Left hindlimb (tissue), 1 donor: ENCODE measurements at places on chromosomes 3 and 15.

DNA sequence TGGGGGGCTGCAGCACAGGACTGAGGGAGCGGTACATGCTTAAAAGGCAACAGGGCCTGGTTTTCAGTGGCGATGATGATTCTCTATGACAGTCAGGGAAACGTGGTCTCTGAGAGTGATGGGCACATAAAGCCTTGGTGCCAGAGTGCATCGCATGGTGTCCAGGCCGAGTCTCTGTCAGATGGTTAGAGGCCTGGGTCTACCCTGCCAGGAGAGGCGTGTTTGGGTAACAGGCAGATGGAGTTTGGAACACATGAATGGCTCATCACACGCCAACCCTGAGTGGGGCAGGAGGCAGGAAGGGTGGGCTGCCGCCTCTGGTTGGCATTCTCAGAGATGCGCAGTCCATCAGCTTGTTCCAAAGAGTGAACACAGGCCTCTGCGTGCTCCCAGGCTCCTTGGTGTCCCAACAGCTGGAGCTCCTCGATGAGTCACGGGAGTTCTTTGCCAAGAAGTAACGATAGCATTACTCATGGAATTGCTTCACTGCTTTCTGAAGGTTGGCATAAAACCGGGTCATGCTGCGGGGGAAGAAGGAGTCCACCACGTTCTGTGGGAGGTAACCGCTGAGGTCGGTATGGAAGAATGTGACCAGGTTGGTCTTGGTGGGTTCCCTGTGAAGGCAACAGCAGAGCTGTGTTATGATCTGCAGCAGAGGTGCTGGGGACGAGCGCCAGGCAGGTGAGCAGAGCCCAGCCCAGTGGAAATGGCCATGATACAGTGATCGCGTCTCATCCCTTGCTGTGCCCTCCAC lies 11.0 kb downstream of the STARD5 start:
- no peak for DNase-seq

GRCh38 chr15:97126553-97127233 lies 796.2 kb downstream of the NR2F2 start:
- DNase-seq = no peak

DNA sequence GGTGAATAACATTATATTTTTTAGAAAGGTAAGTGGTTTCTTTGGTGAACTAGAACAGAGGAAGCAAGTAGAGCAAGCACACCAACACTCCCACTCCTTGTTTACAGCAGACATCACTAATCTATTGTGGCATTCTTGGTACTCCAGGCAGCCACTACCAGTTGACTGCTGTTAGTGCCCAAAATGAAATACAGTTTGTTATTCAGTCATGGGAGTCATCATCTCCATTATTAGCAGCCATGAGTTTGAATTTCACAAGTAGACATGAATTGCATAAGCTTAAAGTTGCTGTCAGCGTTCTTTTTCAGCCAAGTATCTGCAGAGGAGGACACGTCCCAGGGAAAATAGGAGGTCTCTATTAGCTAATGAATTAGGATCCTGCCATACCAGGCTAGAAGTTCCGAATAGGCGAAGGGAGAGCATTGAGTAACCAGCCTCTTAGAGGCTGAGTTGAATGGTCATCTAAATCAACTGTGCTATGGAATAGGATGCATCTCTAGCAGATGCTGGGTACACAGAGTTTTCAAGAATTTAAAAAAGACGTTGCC lies 252.7 kb upstream of the ICE2 start:
- no peak for DNase-seq

DNA sequence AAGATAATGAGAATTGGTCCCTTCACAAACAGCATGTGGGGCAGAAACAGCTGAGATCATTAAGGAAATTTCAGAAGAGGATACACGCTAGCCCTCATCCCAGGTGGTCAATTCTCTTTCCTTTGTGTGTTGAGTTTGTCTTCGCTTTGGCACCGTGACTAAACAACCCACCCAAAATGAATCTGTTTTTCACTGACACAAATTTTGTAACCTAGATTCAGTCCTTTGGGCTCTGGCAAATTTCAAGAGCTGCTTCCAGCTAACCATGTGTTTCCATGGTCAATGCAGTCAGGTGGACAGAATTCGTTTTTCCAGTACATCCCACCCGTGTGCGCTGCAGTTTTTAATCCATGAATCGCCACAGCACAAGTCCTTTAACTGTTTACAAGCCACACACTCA lies 435.4 kb downstream of the WDR72 start:
- DNase-seq = no peak

GRCh38 chr3:132231633-132232032 lies 85.6 kb upstream of the ACP3 start:
- DNase-seq = no peak

DNA sequence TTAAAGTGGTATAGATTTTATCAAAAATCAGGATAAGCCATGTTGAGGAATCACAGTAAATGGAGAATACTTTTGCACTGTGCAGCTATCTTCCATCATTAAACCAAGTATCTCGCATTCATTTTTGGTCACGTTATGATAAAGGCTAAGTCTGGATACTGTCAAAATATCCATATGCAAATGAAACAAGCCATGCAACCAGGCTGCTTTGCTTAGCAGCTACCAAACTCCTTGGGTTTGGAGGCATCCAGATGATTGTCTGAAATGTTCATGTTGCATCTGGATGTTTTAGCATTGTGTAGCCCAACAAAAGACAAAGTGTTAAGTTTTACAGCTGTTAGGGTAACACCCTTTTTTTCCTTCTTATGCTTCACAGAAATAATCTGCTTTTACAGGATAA lies 322.9 kb upstream of the MDFIC2 start:
- no peak for DNase-seq

GRCh38 chr15:91622235-91622634 lies 231.3 kb upstream of the SLCO3A1 start:
- DNase-seq = no peak

- DNase-seq = no peak
Observed at GRCh38 chr15:96474231-96474664, 143.7 kb downstream of the NR2F2 start.

GRCh38 chr3:67495751-67496150 lies 158.7 kb downstream of the SUCLG2 start:
- DNase-seq = no peak

GRCh38 chr15:55357774-55358173 lies 38.8 kb downstream of the PIGB start:
- no peak for DNase-seq

- DNase-seq = no peak
Observed at GRCh38 chr3:155917781-155918180, 47.3 kb downstream of the GMPS start.

DNA sequence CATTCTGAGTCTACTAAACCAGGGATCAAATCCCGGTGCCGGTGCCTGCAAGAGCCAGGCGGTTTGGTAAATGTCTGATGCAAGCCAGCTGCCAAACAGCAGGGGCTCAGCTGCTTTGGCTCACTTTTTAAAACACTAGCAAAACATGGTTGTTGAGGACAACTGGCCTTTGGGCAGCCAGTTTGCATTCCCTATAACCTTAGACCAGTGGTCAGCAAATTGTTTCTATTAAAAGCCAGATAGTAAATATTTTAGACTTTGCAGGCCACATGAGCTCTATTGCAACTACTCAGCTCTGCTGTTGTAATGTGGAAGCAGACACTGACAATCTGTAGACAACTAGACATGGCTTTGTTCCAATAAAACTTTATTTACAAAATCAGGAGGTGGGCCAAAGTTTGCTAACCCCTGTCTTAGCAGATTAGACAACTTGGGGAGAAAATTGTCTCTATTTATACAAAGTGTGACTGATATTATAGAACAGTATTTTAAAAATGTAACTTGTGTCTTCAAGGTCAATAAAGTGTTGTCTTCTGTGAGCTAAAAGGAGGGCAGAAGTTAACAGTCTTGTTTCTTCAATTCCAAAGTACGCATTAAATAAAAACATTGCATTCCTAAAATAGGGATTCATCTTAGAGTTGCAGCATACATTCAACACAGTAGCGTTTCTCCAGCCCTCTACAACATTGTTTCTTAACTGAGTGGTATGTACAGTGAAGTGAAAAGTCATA lies 67.6 kb downstream of the SSUH2 start:
- no peak for DNase-seq

DNA sequence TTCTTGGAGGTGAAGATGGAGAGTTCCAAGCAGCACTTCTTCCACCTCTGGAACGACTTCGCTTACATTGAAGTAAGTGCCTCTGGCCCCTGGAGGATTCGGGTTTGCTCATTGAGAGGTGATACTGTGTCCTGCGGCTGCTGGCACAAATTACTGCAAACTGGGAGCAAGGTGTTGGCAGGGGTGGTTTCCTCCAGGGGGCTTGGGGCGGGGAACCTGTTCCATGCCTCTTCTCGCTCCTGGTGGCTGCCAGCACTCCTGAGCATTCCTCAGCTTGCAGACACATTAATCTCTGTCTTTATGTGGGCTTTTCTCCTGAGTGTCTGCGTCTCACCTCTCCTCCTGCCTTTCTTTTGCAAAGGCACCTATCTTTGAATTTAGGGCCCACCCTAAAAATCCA lies 47.4 kb downstream of the MESD start:
- peak; percentile 6 for DNase-seq

DNA sequence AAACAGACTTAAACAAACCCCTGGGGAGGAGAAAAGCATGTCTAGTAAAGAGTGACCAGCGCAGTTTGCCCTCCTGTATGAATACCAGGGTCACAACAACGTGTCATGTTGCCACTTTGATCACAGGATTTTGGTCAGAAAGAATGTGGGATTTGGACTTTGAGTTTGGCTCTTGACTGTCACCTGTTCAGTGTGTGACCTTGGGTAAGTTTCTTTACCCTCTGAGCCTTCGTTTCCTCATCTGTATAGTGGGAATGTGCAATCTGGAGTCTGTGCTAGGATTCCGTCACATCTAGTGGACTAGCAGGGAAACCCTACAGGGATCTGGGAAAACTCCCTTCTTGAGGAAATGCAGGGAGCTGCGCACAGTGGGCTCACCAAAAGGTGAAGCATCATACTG lies 63.6 kb downstream of the CCNL1 start:
- DNase-seq = no peak

GRCh38 chr15:22258398-22259150 lies 178.2 kb downstream of the OR4M2 start:
- DNase-seq = no peak

DNA sequence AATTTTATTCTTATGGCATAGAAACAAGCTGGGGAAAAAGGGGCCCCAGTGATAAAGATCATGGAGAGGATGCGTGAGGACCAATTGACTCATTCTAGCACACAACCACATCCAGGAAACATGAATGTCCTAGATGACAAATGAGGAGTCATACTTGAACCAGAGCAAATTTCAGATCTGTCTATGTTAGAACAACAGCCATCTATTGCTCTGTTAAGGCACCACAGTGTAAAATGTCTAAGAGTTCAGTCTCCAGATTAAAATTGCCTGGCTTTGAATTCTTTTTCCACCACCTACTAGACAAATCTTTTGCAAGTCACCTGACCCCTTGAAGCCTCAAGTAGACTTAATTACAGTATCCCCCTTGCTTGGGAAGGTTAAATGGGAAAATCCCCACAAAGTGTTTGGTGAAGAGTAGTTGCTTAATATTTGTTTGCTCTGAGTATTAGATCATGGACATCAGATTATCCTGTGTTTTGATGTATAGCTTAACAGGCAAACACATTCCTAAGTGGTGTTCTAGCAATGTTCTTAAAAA lies 258.7 kb upstream of the TGFBR2 start:
- DNase-seq = no peak

GRCh38 chr15:94674296-94674695 lies 442.9 kb downstream of the MCTP2 start:
- DNase-seq = no peak

DNA sequence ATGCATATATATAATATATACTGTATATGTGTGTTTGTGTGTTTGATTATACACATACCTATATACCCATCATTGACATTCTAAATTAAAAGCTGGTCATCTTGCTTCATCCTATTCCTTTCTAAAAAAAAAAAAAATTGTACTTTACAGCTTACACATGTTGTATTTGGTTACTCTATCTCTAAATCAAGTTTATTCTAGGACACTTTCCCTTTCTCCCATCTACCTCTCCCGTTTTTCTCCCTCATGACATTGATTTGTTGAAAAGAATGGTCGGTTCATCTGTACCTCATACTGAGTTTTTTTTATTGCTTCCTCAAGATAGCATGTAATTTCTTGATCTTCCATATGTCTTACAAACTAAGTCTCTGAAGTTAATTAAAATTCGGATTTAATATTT lies 26.9 kb downstream of the GABPB1 start:
- no peak for DNase-seq

- DNase-seq = no peak
Observed at GRCh38 chr15:58423831-58424608, 7.8 kb upstream of the LIPC start.

DNA sequence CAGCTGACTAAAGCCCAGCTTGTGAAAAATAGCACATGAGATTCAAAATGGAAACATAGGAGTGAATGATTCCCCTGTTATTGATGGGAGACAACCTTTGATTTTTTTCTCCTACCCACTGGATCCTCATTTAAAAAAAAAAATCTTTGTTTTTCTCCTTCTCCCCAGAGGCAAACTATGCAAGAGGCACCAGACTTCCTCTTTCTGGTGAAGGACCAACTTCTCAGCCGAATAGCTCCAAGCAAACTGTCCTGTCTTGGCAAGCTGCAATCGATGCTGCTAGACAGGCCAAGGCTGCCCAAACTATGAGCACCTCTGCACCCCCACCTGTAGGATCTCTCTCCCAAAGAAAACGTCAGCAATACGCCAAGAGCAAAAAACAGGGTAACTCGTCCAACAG lies 2.6 kb downstream of the CACNA1D start:
- no peak for DNase-seq

DNA sequence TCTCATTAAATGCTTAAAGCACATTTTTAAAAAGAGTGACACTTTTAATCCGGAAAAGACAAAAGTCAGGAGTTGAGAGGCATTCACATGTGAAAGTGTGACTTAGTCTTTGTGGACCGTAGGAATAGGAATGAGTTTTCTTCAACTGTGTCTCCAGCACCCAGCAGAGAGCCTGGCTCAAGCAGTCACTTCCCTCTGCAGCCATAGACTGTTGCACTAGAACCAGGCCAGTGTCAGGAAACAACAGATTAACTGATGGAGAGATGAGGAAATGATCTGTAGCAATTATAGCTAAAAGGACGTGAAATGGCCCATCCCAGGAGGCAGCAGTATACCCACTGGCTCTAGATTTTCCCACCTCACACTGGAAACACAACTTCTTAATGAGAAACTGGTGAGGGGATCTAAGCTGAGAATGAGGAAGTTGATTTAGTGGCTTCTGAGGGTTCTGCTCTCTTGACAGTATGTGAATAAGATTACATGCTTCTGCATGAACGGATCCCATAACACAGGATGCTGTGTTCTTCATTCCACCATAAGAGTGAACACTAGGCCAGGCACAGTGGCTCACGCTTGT lies 19.8 kb downstream of the CFAP92 start:
- no peak for DNase-seq
